BE2C (cell line): ENCODE measurements at places on chromosomes 4 and X.

- DNase-seq = no peak
These were observed 40.9 kb downstream of the BRCC3 start for GRCh38 chrX:155112171-155112570.

DNA sequence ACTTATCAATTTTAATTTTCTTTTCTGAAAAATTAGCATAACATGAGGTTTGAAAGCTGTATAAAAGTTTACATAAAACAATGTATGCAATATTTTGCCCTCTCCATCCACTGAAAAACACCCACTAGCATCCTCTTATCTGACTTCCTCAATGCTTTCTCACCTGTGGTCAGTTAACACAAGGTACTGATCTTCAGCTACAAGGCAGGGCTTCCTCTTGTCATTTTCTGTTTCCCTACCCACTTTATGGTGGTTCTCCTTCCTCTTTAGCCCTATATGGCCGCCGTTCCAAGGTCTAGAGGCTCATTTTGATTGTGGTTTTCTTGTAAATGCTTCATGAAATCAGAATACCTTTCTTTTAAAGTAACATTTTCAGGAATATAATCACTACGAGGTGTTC is 618.6 kb upstream of the CPEB2 start:
- DNase-seq = no peak

GRCh38 chr4:158860856-158861255 is 92.0 kb downstream of the FNIP2 start:
- DNase-seq = no peak

GRCh38 chr4:170990989-170991589 is 822.1 kb upstream of the GALNTL6 start:
- DNase-seq = peak; percentile 39
